ENCODE measurements at places on chromosomes 11 and 22. TPM values are rescaled to one million over a fixed set of nuclear protein-coding genes. Genes with fewer than 3 reads are reported as not detected.

The OR51B5 gene
- 4.3 TPM for total RNA-seq

- no peak for DNase-seq
Measured at GRCh38 chr11:107853070-107853469, 5.5 kb downstream of the SLC35F2 start.

GRCh38 chr22:49554296-49554625 is 273.4 kb downstream of the BRD1 start:
- no peak for DNase-seq

- DNase-seq, result no peak
Measured at GRCh38 chr11:47335733-47336132, 16.8 kb downstream of the MYBPC3 start.

GRCh38 chr11:92269021-92269420 is 44.4 kb downstream of the FAT3 start:
- DNase-seq, result no peak

DNA sequence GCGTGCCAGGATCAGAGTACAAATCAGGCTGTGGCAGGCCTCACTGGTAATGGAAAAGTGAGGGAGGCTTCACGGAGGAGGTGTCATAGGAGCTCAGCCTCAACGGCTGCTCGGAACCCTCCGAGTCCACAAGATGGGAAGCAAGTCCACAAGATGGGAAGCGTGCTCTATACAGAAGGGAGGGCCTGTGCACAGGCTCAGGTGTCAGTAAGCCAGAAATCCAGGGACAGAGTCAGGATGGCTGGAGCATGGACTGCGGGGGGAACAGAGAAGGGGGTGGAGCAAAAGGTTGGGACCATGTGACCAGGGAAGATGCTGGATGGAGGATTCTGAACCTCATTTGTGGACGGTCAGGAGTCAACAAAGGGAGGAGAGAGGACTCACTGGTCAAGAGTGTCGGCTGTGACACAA is 3.4 kb upstream of the DPP3 start:
- DNase-seq, result no peak

DNA sequence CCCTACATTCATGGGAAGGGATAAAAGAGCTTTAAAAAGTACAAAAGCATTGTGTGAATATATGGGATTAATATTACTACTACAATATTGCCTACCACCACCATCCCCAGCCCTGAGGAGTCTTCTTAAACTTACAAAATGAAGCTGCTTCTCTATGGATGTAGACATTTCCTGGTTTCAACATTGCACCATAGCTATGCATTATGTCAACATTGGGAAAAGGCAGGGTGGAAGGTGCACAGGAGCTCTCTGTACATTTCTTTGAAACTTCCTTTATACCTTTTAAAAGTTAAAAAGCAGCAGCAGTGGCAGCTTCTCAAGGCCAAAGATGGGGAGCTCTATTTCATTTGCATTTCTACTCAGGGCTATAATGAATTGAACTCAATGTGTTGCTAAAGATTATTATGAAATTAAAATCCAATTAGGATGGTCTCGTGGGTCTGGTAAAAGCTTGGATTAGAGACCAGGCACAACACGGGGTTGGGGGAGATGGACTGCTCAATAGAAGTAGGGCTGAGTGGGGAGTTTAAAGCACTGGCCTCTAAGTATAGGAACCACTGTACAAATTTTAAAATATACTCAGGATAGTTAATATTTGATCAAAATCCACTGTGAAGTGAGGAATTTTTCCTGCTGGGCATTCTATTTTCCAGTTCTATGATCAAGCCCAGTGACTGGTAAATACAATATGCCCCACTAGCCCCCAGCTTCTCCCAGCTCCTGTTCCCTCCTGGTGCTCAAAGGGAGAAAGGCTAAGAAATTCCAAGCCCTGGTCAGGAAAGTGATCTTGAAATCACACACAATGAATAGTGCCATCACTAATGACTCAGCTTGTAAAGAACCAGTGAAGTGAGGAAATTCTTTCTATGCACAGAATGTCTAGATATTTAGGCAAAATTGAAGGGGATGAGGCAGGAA is 362.7 kb upstream of the CCDC90B start:
- no peak for DNase-seq

DNA sequence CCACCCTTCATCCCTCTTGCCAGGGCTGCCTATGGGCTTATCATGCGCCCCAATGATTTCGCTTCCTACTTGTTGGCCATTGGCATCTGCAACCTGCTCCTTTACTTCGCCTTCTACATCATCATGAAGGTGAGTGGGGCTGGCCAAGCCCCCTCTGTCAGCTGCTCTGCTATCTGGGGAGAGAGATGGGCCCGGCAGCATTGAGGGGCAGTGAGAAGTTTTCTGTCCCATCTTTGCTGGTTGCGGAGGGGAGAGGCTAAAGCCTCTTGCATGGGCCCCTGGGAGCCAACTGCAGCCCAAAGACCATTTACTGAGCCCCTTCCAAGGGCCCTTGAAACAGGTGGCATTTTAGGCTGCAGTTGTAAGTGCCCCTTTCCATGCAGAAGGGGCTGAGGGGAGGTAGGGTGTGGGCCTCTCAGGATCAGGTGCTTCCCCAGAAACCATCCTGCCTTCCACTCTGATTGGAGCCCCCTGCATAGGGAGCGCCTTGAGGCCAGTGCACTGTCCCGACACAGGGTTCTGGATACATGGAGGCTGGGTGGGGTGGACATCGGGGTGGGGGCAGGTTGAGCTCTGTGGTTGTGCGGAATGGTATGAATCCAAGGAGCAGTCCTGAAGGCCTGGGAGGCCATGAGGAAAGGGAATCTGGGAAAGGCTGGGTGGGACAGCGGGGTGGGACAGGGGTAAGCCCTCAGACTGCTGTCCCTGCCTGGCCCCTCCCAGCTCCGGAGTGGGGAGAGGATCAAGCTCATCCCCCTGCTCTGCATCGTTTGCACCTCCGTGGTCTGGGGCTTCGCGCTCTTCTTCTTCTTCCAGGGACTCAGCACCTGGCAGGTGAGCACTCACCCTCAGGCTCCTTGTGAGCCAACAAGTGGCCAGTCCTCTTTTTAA is 5.8 kb upstream of the TAGLN start:
- no peak for DNase-seq
